ENCODE measurements at places on chromosomes 11 and 22. TPM values are rescaled to one million over a fixed set of nuclear protein-coding genes. Genes with fewer than 3 reads are reported as not detected.

- DNase-seq = no peak
These were observed 847.3 kb downstream of the JRKL start for GRCh38 chr11:97237151-97237550.

- DNase-seq = no peak
These were observed 2.6 kb downstream of the CNTF start for GRCh38 chr11:58625086-58625485.

GRCh38 chr11:44264761-44265160 is 45.2 kb downstream of the ALX4 start:
- DNase-seq = no peak

SLC5A4 gene
- total RNA-seq = not detected

DNA sequence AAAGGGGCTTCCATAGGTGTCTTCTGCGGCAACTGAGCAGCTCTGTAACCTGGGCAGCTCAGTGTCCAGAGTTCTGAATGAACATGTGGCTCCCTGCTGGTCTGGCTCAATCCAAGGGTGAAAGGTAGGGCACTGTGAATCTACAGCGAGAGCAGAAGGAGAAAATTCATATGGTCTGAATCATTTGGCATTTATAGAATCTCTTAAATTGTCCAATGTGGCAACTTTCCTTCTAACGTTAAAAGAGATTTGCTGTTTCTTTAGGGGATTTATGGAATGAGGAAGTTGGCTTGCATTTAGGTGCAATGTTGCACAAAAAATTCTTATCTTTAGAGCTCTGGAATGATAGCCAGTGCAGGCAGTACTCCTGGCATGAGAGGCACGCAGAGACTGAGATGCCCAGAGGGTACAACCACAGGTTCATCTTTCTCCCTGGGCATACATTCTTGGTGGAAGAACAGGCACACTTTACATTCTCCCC is 17.0 kb downstream of the ATXN10 start:
- DNase-seq = no peak

- DNase-seq = peak; percentile 84
These were observed 1.4 kb upstream of the TNNI2 start for GRCh38 chr11:1837171-1838076.

DNA sequence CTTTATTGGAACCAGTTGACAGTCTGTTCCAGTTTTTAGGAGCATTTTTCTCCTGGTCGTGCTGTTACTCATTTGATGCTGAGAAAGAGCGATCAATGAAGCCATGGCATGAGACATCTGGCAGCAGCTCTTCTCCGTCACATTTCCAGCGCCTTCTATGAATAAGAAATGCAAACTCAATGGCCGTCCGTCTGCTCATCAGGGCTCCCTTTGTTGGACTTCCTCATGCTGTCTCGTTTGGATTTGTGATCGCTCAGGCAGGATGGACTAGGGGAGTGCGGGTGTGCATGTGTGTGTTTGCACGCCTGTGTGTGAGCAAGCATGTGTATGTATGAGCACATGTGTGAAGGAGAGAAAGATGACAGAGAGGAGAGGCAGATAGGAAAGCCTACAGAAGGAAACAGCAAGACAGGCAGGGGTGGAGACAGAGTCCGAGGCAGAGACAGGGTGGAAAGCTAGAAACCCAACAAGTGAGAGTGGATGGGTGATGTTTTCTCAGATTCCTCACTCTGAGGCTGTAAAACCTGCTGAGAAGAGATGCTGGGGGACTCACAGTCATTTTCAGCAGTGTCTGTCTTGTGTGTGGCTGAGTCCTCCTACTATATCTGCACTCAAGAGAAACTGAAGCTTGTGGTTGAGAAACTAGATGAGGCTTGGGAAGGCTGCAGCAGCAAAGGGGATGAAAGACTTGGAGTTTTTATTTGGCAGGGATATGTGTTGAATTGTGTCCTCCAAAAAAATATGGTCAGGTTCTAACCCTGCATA is 56.0 kb upstream of the CLMP start:
- DNase-seq = no peak

GRCh38 chr11:103970701-103971249 is 65.7 kb upstream of the DDI1 start:
- DNase-seq = no peak

DNA sequence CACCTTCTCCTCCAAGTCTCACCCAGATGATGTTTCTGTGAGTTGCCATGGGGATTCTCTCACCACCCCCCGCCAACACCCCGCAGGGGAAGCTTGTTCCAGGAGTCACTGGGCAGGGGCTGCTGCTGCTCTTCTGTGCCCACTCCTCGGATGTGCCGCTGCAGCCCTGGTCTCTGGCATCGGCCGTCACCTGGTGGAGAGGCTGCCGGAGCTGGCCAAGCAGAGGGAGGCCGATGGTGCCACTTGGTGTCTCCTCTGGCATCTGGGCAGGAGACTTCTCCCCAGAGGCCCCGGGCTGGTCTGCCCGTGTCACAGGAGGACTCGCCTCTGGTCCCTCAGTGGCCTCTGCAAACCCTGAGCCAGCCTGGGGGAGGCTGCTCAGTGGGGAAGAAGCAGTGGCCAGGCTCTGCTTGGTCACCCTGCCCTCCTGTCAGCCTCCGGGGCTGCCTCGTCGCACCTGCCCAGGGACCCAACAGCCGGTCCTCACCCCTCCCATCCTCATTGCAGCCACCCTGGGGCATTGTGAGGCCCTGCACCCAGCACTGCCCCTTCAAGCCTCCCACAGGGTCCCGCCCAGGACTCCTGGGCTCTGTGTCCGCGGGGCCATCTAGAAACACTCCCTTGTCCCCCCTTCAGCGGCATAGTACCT is 424 bp upstream of the ADORA2A start:
- DNase-seq = peak; percentile 22

GGTLC2 gene
- not detected for total RNA-seq

- DNase-seq = no peak
These were observed 17.9 kb downstream of the RBM4B start for GRCh38 chr11:66659763-66660162.

DNA sequence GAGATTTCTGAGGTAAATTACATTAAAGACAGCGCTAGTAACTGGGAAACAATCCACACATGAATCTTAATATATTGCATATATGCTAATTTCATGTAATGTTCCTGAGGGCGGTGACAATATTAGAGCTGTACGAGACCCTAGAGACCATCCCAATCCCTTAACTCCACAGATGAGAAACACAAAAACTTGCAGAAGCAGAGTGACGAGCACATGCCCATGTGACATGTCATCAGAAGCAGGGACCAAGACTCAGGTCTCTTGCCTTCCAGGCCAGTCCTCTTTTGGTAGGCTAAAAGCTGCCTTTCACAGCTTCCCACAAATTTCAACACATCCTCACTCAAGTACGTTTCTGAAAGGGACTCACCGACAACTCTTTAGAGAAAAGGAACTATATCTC is 11.8 kb downstream of the MAPK1 start:
- DNase-seq = no peak

IFT27 gene
- total RNA-seq = 29.3 TPM

GRCh38 chr11:20669820-20670684 is 666 bp downstream of the NELL1 start:
- DNase-seq = no peak

GRCh38 chr11:71322861-71323582 is 70.6 kb upstream of the SHANK2 start:
- no peak for DNase-seq

DNA sequence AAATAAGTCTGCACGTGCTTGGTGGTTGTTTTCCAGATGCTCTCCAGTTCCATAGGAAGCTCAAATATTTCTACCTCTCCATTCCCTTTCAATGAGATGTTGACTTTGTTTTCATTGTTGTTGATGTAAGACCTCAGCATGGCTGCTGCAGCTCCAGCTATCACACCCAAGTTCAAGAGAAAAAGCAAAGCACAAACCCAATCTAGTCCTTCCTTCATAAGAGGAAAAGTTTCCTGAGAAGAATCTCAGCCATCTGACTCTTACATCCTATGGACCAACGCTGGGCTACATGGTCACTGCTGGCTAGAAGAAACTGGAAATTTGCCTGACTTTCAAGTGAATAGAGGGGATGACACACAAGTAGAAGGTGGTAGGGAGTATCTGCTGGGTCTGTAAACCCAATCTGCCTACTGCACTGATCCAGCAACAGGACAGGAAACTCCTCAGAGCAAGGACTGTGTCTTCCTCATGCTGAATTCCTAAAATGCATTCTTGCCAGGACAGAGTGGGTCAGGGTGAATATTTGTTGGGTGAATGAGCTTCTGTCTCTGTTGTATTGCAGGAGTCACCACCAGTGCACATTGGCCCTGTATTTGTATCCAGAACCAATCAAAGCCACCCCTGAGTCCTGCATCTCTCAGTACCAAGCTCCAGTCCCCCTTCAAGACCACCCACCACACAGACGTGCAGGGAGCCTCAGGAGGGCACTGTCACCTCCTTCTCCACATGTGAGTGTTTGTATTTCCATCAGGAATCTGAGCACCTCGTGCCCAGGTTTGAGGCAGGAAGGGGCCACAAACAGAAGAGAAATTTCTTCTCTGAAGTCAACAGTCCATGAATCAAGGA is 118.0 kb upstream of the IGLL5 start:
- DNase-seq = no peak

- no peak for DNase-seq
These were observed 2.9 kb upstream of the E2F8 start for GRCh38 chr11:19243613-19244012.

DNA sequence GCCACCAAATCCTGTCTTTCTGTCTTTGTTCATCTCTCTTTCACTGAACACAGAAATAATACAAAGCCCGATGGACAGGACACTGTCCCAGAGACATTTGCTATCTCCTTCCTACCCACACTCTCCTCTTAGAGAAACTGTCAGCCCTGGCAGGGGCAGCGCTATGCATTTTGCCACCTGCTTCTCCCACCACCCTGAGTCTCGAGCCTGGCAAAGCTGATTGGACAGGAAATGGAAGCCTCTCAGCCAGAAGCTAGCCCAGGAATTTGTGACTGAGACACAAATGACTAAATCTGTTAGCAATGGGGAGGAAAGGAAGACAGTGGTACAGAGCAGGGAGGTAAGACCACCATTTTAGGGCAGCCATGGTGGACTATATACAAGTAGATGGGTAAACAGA is 14.9 kb upstream of the GALNT18 start:
- no peak for DNase-seq

- peak; percentile 91 for DNase-seq
These were observed 18.1 kb upstream of the SCGB1A1 start for GRCh38 chr11:62400760-62401159.

MTA2 gene
- 33.1 TPM for total RNA-seq

DNA sequence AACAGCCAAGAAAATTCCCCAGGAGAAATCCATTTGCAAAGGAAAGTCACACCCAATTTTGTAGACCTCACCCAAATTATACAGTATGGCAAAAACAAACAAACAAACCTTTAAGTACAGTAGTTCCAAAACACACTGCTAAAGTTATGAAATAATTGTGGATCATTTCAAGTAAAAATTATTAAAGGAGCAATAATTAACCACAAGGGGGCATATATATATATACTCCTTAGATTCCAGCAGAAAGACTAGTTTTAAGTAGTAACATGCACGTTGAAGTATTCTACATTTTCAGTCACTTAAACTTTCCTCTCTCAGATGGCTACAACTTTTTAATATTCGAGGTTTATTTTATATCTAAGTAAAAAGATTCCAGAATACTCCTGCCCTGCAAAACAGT is 26.8 kb downstream of the RNF141 start:
- DNase-seq = no peak

ZP1 gene
- not detected for total RNA-seq

GRCh38 chr11:96299155-96299888 is 43.7 kb downstream of the MAML2 start:
- DNase-seq = no peak

DNA sequence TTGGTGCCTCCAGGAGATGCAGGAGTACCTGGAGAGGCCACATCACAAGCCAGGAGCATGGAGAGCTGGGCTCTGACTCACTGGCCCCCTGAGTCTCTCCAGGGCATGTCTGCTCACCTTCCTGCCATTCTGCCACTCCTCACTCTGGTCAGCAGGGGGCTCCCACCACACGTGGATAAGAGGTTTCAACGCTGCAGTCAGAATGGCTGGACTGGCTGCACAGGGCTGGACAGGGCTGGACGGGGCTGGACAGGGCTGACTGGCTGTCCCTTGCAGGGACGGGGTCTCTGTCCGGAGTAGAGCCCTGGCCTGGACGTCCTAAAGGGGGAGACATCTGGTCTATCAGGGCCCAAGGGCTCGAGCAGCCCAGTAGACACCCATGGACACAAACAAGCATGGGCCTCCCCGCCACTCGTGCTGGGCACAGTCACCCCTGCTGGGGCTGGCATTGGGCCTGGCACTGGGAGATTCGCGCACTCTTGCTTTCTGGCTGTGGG is 34.6 kb downstream of the CYTH4 start:
- peak; percentile 72 for DNase-seq

DNA sequence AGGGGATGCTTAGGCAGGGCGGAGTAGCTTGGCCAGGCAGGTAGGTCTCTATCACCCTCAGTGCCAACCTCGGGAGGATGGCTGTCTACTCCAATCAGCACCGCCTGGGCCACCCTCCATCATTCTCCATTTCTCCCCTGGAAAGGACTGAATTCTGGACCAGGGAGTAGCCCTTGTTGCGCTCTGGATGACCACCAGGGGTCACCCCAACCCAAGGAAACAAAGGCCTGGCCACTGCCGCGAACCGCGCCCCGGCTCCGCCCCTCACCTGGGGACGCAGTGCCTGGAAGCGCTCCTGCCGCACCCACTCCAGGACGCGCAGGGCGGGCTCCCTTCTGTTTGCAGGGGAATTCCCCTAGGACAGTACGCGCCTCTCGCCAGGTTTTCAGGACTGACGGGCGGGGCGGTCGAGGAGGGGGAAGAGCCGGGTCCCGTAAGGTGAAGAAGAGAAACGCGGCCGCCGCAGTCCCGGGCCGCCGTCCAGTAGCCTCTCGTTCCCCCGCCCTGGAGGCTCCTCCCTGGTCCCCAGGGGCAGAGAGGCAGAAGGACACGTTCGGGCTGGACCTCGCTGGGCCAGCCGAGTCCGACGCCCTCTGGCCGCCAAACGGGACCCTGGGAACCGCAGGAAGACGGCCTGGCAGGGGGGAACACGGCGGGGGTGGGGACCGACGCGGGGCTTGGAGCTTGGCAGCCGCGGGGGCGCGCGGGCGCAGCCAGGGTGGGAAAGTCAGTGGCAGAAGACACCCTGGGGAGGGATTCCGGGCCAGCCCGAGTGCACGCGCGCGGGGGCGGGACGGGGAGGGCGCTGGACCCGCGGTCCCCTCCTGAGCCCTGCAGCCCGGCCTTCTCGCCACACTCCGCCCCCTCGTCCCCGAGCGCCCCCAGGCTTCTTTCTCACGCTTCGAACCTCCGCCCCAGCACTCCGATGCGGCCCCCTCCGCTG is 7.1 kb downstream of the SCN4B start:
- DNase-seq = peak; percentile 92

C22orf42 gene
- not detected for total RNA-seq

TMPRSS6 gene
- total RNA-seq = not detected

VPREB1 gene
- not detected for total RNA-seq

- no peak for DNase-seq
These were observed 16.0 kb upstream of the TIMP3 start for GRCh38 chr22:32785321-32786026.

KRTAP5-11 gene
- not detected for total RNA-seq

RASL10A gene
- 1.2 TPM for total RNA-seq

CLP1 gene
- total RNA-seq = 7.7 TPM

- peak; percentile 70 for DNase-seq
These were observed 15.7 kb downstream of the GRIK4 start for GRCh38 chr11:120527111-120527761.

BDNF gene
- 2.4 TPM for total RNA-seq

PDE3B gene
- total RNA-seq = 5.6 TPM
